Astrocyte (in vitro differentiated cells and primary cell): ENCODE measurements at places on chromosomes 5 and 9. TPM values are rescaled to one million over a fixed set of nuclear protein-coding genes. Genes with fewer than 3 reads are reported as not detected.

DNA sequence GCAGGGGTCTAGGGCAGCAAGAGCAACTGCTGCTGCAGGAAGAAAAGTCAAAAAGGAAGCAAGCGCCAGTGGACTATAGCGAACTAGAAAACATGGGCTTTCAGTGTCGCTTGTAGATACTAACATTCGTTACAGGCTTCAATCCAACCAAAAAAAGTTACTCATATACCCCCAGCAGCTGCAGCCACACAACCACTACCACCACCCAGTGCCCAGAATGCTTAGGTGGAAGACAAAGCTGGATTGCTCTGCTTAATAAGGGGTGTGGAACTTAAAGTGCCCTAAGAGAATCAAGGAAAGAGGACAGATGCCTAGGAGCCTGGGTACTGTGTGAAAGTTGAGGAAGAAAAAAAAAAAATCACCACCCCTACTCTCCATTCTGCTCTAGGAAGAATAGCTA, 203.6 kb downstream of the ELAVL2 start:
- no peak for DNase-seq

DNA sequence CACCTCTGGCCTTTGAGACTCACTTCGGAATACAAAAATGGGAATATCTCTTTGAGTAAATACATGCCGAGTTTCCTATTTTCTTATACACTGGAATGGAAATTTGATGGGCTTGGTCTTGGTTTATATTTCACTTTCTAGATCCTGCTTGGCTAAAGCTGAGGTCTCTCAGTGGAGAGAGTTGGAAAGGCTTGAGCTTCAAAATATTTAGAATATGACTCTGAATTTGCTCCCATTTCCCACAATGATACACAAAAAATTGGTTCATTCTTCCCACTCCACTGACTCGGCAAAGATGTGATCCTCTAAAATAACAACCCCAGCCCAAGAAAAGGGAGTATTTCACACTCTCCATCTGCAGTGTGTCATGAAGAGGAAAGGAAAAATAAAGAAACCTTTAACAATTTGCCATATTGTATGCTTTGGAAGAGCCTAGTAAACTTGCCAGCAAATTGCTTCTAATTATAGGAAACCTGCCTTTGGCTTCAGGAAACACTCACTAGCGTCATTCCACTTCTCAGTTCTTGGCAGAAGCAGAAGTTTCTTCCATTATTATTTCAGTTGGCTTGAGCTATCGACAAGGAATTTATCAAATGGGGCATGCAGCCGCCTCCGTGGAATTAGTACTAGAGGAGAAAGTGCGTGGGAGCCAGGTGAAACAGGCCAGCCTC, 302.9 kb downstream of the NSG2 start:
- DNase-seq: peak; percentile 91

DNA sequence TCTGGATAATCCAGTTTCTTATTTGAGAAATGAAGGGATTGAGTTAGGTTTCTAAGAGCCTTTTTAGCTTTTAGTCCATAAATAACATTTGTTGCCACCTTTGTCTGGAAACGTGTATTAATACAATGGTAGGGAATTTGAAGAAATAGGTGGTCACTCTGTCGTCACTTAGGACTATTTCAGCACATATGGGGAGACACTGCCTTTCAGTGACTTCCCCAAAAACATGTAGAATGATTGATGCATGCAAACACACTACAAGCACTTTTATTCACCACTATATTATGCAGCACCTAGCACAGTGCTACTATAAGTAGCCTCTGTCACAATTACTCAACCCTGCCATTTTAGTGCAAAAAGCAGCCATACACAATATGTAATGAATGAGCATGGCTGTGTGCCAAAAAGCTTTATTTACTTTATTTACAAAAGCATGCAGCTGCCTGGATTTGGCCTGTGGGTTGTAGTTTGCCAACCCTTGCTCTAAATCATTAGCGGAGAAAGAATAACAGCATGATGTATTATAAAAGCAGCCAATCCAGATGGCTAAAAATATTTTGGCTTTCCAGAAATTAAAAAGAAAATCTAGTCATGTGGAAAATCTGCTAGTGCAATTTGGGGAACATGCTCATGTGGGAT, 154.2 kb upstream of the HMHB1 start:
- DNase-seq: no peak

GRCh38 chr9:122095010-122095767, 2.1 kb upstream of the TTLL11 start:
- DNase-seq: no peak

DNA sequence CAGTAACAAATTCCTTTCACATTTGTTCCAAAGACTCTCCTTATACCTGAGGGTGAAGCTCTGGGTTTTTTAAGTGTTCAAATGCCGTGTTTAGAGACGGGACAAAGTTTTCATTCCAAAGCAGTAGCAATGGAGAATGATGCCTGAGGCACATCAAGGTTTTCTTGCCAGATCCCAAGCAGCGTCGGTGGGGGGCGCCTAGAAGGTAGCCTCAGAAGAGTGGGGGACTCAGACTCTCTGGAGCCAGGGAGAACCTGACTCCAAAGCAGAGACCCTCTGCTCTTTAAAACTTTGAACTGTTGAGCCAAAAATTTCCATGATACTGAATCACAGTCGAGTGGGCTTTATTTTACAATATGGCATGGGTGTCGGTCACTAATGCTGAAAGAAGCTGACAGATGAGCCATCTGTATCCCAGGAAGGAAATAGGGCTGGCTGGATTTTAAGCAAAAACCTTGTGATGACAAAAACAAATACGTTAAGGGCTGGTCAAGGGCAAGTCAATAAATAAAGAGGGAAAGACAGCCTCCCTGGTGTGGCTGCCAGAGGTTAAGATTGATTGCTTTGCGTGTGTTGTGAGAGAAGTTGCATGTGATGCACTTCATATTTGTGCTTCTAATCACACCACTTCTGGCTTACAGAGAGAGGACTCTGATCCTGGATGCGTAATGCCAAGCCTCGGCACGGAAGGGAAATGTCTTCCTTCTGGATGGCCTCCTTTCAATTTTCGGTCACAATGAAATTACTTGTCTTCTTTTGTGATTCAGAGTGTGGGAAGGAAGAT, 161.1 kb upstream of the EFNA5 start:
- DNase-seq: peak; percentile 78

DNA sequence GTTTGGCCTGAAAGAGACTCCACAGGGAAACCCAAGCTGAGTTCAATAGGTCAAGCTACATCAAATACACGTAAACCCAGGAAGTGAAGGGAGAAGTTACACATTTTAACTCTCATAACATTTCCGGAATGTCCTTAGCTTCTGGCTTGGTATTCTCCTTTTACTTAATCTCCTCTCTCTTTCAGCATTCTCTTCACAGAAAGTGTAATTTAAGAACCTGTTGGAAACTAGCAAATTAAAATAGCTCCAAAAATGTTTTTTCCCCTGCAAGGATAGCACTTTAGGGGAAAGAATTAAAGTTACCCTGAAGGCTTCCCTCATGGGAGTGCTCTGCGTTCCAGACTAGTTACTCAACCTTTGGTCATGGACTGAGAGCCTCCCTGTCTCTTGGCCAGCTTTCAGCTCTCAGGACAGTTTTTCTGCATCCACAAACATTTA, 292.7 kb upstream of the TARS1 start:
- DNase-seq: peak; percentile 88

DNA sequence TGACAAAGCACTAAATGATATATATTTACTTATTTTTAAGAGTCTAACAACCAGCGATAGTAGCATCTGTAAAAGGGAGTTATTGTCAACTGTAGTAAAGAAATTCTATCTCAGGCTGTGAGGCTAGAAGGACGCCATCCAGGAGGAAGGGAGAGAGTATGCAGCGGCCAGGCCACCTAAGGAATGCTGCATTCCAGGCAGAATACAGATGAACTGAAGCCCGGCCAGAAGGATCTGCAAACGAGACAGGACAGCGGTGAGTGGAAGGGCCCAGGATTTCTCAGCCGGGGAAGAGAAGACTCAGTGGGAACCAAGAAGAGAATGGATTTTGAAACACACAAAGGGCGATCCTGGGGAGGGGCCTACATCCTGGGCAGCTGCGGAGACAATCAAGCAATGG, 7.4 kb downstream of the RETREG1 start:
- no peak for DNase-seq

DNA sequence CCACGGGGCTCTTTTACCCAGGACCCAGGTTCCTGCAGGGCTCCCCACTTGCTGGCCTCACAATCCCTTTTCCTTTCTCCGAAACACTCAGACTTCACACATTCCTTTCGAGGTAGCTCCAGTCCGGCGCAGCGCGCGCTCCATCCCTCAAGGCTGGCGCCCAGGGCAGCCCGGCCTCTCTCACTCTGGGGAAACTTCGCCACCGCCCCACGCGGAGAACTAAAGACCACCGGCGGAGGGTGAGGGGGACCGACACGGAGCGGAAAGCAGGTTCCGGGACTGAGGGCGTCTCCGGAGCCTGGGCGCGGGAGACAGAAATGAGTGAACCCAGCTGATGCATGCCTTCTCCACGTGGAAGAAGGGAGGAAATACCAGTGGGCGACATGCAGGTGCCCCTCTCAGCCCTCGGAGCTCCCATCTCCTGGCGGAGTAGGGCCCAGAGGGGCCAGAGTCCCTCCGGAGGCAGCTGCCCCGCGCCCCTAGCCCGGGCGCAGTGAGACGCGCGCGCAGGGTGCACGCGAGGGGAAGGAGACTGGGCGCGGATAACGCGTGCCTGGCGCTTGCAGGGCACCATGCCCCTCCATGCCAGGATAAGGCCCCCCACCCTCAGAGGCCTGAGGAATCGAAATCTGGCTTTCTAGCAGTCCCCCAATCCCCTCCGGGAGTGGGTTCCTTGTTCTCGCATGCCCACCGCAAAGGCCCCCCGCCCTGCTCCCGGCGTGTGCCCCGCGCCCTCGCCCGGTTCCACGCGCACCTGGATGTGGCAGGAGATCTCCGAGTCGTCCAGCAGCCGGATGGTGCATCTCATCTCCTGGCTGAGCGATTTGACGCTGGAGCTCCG, 650 bp downstream of the FRMD3 start:
- peak; percentile 1 for DNase-seq

DNA sequence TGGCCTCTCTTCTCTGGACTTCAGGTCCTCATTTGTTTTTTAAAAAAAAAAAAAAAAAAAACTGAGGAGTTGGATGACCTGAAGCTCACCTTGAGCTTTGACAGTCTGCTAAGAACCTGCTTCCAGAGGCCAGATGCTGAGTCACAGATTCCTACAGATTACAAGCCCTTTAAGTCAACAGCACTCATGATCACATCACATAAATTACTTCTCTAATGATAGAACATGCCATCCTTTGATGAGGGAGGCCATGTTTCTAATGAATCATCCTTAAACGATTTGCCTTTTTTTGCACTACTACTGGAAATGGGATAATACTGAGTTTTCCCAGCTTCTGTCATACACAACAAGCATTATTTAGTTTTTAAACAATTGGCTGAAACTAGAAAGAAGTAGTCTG, 34.2 kb upstream of the MYOT start:
- peak; percentile 96 for DNase-seq

DNA sequence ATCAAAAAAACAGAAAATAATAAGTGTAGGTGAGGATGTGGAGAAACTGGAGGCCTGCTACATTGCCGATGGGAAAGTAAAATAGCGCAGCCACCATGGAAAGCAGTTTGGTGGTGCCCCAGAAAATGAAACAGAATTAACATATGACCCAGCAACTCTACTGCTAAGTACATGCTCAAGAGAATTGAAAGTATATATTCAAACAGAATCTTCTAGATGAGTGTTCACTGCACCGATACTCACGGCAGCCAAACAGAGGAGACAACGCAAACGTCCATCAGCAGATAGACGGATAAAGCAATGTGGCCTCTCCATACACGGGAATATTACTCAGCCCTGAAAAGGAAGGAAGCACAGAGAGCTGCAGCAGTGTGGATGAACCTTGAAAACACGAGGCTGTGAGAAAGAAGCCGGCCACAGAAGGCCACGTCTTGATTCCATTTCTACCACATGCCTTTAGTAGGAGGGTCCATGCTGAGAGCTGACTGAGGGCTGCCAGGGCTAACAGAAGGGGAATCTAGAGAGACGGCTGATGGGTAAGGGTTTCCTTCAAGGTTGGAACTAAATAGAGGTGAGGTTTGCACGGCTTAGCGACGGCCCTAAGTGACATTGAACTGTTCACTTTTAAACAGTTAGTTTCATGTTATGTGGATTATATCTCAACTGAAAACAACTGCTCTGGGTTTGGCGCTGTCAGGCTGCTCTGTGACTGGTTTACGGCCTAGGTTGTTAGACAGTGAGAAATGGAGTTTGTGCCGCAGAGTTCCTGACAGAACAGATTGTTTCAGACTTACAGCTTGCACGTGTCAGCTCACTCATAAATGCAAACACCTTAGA, 29.8 kb downstream of the AHRR start:
- no peak for DNase-seq

GRCh38 chr5:159021901-159022556, 77.7 kb downstream of the EBF1 start:
- peak; percentile 75 for DNase-seq

DNA sequence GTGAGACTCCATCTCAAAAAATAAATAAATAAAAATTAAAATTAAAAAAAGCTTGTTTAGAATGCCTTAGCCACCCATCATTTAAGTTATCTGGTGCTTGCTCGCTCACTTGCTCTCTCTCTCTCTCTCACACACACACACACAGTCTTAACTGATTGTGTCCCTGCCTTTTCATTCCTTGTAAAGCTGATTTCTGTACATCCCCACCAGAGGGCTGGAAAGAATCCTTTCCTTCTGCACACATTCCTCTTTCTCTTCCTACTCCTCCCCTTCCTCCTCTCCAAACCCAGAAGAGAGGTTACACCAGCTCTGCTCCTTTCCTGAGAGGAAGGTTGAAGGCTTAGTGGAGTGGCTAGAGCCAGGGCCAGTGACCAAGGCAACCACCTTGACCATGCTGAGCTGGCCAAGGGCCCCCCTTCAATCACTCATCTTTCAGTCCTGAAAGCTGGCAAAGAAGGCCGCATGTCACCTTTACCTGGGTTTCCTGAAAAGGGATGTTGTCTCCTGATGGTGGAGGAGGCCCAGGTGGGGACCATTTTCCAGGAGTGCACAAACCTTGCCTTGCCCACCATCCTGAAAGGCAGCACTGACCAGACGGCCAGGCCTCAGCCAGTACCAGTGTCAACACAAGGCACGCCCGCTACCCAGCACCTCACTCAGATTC, 25.6 kb downstream of the STK10 start:
- peak; percentile 31 for DNase-seq

Gene CCDC183
- total RNA-seq: 0.84 and 1.3 TPM in 2 replicates

Gene NR2F1-AS1
- total RNA-seq: 6.9 and 7.3 TPM in 2 replicates

Gene C5orf52
- not detected in 2 replicates for total RNA-seq

Gene SEC24A
- 51.9 and 56.1 TPM in 2 replicates for total RNA-seq

Gene DOCK8
- total RNA-seq: 2.6 and 4.4 TPM in 2 replicates

Gene TLR4
- 7.4 and 9.1 TPM in 2 replicates for total RNA-seq

Gene PCSK1
- total RNA-seq: 0.18 and 0.48 TPM in 2 replicates

Gene PCDHGA7
- 0.57 and 0.62 TPM in 2 replicates for total RNA-seq

Gene PKN3
- 2.3 and 3.1 TPM in 2 replicates for total RNA-seq
